ENCODE measurements at places on chromosomes 2 and 18.

GRCh38 chr2:190459881-190460280, 51.7 kb downstream of the MFSD6 start:
- DNase-seq = no peak

- DNase-seq = no peak
Measured at GRCh38 chr2:16495509-16496208, 170.0 kb downstream of the CYRIA start.

- DNase-seq = no peak
Measured at GRCh38 chr18:5884375-5884774, 10.9 kb downstream of the TMEM200C start.

DNA sequence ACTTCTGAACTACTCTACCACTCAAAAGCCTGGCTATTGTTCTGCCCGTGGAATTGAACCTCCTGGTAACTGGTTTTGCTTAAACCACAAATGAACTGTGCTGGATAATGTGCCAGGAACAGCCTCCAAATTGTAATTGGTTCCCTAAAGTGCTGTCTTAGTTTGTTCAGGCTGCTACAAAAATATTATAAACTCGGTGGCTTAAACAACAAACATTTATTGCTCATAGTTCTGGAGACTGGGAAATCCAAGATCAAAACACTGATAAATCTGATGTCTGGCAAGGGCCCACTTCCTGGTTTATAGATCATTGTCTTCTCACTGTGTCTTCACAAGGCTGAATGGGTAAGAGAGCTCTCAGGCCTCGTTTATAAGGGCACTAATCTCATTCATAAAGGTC, 149.2 kb upstream of the NCKAP5 start:
- DNase-seq = no peak

DNA sequence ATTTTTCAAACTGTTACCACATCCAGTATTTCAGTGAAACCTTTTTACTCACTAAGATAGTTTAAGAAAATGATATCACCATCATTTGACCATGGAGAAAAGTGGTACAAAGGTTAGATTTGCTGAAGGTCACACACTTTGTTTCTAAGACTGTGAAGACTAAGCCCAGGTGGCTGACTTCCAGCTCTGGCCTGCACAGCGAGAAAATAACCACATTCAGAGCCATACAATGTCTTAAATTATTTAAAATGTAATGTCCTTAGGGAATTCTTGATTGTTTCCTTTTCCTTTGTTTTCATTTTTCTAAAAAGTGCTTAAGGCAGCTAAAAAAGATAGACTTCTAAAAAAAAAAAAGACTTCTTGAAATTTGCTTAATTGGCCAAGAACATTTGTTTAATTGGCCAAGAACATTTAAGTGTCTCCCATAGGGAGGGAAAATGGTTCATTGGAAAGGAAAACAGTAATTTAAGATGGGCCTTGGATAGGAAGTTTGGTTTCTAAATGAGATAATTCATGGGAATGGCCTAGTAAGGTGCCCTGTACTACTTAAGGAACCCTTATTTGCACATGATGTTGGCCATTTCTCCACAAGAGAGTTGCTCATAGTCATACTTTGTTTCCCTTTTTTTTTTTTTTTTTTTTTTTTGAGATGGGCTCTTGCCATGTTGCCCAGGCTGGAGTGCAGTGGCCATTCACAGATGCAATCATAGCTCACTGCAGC, 45.2 kb downstream of the CYP1B1 start:
- no peak for DNase-seq

- no peak for DNase-seq
Measured at GRCh38 chr2:55014962-55015939, 35.0 kb downstream of the RTN4 start.

DNA sequence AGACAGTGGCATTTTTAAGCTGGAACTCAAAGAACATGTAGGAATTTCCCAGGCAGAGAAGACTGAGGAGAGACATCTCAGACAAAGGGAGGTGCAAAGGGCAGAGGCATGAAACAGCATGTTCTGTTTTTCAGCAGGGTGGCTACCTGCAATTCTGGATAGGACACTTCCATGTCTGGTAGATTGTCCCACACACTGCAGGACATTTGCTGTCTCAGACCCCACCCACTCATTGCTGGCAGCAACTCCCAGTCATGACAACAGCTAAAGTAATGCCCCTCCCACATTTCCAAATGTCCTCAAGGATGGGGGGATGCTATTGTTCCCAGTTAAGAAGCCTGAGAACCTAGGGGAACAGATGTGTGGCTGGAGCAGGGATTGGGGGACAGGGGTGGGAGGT, 40.8 kb downstream of the ANKRD44 start:
- DNase-seq = no peak

- DNase-seq = no peak
Measured at GRCh38 chr2:132503701-132504100, 87.1 kb downstream of the GPR39 start.

GRCh38 chr2:146317959-146318358, 1526.9 kb upstream of the ACVR2A start:
- no peak for DNase-seq

GRCh38 chr2:236287656-236288055, 23.4 kb upstream of the ASB18 start:
- DNase-seq = no peak

GRCh38 chr18:50775726-50776125, 44.1 kb downstream of the MRO start:
- no peak for DNase-seq

DNA sequence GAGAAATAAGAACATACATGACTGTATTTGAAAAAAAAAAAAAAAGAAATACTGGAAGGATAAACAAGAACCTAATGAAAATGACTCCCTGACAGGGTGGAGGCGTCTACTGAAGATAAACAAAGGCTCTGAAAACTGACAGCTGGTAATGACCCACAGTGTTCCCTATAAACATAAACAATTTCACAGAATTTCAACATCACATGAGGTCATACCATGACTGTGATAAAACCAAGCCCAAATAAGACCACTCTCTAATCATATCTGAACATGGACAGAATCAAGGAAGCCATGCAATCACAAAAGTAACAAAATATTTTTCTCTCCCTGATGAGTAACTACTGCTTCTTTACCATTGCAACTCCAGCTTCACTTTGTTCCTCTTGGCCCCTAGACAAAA, 159.3 kb downstream of the FAM124B start:
- no peak for DNase-seq

- DNase-seq = no peak
Measured at GRCh38 chr2:233064530-233065199, 4.5 kb downstream of the INPP5D start.

DNA sequence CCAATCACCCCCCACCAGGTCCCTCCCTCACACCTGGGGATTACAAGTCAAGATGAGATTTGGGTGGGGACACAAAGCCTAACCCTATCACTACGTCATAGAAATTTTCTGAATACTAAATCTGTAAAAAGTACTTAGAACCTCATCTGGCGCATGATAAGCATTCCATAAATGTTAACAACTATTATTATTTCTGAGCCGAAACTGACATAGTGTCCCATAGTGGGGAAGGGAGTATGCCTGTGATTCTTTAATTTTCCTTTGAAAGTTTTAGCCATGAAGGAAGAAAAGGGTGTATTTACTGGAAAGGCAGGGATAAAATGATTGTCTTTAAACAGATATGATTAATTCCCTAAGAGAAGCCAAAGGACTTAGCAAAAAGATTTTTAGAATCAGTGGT, 71.4 kb downstream of the FHOD3 start:
- no peak for DNase-seq

GRCh38 chr2:167749660-167750059, 497.7 kb downstream of the STK39 start:
- no peak for DNase-seq

- no peak for DNase-seq
Measured at GRCh38 chr18:10408131-10408530, 46.3 kb upstream of the APCDD1 start.

DNA sequence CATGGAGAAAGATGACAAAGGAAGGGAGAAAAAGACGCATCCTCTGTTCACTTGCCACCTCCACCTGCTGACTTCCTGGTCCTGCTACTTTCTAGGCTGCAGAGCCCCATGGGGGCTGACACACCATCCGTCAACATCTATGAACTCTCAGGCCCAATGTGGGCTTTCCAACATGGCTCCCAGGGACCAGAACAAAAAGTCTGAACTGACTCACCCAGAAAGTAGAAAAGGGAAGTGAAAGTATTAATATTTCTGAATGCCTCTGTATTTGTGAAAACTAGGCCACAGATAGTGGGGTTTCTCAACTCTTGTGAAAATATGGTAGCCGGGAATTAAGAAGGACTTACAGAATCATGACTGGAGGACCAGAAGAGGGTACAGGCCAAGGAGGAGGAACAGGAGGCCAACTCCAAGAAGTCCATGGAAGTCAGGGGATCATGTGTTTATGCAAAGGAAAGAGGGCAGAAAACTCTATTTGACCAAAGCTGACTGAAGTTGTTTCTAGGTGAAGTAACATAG, 123.1 kb upstream of the CAB39 start:
- peak; percentile 73 for DNase-seq

DNA sequence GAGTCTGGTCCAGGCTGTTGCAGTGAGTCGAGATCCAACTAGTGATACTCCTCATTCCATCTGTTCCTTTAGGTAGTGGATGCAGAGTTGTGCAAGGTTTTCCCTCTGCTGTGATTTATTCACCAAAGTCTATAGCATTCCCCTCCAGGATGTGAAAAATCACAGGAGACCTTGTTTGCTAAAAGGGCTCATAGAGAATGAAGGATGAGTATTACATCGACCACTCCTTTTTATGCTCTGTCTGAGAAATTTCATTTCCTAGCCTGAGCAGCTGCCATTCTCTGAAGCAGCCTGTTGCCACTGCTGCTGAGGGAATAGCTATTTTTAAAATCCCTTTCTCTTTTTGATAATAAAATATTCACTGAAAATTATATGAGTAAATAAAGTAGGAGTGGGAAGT, 134.1 kb upstream of the LRRTM1 start:
- no peak for DNase-seq

GRCh38 chr18:79960921-79961526, 3.4 kb upstream of the HSBP1L1 start:
- no peak for DNase-seq

GRCh38 chr2:172288603-172289002, 138.8 kb upstream of the ITGA6 start:
- DNase-seq = no peak

DNA sequence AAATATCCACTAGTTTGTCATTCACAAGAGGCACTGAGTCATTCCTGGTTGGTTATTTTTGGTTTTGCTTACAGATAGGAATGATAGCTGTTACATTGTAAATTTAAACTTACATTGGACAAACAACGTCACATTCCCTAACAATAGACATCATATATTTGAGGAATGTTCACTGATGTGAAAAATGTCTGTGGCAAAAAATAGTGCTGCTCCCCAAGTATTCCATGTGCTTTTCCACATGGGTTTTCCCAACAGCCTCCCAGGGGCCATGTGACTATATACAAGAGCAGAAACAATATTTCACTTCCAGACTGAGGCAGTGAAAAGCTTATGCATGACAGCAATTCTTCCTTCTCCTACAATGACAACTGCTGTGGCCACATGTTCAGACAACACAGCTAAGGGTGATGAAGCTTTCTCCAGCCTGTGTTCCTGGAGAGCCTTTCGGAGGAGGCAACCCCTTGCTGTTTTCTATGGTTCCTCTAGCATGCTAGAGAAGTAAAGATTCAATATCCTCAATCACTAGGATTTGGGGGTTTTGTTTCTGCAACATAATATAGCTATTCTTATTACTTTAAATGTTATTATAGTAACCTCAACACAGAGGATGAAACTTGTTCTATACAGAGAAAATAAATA, 202.7 kb downstream of the PTH2R start:
- no peak for DNase-seq

- DNase-seq = no peak
Measured at GRCh38 chr2:216584112-216584511, 49.1 kb upstream of the IGFBP2 start.

- no peak for DNase-seq
Measured at GRCh38 chr2:134875309-134875708, 36.9 kb downstream of the ACMSD start.

Measured in GM10248 (cell line).